ENCODE measurements at places on chromosomes 4 and X.

DNA sequence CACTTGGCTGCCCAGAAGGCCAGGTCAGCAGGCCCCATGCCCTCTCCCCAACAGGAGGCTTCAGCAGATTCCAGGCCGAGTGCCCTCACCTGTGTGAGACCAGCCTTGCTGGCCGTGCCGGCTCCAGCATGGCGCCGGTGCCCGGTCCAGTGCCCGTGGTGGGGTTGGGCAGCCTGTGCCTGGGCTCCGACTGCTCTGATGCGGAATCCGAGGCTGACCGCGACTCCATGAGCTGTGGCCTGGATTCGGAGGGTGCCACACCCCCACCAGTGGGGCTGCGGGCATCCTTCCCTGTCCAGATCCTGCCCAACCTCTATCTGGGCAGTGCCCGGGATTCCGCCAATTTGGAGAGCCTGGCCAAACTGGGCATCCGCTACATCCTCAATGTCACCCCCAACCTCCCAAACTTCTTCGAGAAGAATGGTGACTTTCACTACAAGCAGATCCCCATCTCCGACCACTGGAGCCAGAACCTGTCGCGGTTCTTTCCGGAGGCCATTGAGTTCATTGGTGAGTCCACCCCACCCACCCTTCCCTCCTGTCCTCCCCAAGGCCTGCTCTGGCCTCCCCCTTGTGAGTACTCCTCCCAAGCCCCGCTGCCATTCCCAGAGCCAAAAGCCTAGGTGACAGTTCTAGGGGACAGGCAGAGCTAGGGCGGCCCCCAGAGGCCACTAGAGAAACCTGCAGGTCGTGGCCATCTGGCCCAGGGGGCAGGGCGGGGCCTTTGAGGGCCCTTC is 2.3 kb downstream of the DUSP9 start:
- no peak for DNase-seq

DNA sequence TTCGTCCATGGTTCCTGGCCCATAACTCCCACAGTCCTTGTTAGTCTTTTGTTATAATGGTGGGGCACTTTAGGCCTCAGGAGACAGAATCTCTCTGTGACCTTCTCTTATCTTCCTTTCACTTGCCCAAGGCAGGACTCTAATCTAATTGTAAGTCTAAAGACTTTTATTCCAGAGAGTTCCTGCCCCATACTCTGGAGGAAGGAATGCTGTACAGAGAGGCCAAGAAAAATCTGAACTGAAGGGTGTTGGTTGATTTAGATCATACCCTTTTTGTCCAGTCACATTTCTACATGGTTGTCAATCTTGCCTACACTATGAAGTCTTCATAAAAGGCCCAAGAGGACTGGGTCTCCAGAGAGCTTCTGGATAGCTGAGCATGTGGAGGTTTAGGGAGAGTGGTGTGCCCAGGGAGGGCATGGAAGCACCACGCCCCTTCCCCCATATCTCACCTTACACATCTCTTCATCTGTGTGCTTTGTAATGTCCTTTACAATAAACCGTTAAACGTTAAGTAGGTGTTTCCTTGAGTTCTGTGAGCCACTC is 84.5 kb downstream of the AFF1 start:
- no peak for DNase-seq

DNA sequence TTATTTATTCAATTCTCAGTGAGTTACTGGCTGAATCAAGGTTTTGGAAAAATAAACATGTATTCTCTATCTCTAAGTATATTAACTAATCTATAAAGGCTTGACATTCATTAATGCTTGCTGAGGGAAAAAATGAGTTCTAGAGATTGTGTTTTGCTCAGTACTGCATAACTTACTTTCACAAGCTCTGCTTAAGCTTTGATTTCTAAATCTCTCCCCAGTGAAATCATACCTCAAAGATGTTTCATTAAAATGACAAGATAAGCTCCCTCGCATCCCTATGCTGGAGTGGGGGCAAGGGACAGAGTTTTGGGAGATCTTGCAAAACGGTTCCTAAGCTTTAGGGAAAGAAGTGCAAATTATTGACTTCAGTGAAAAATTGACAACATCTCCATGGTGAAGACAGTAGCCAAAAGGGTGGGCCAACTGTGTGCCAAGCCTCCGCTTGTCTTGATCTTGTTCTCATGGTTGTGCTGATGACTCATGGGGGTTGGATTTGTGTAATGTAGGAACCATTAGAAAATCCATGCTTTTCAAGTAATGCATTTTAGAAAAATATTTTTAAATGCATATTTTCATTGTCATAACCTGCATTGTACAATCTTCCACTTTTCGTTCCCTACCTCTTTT is 521.4 kb downstream of the RPA4 start:
- no peak for DNase-seq

GRCh38 chr4:98573791-98574190 is 84.6 kb downstream of the TSPAN5 start:
- no peak for DNase-seq

- no peak for DNase-seq
Measured at GRCh38 chr4:37674439-37674838, 11.7 kb downstream of the RELL1 start.

GRCh38 chr4:178602833-178603232 is 1160.6 kb upstream of the AGA start:
- no peak for DNase-seq

DNA sequence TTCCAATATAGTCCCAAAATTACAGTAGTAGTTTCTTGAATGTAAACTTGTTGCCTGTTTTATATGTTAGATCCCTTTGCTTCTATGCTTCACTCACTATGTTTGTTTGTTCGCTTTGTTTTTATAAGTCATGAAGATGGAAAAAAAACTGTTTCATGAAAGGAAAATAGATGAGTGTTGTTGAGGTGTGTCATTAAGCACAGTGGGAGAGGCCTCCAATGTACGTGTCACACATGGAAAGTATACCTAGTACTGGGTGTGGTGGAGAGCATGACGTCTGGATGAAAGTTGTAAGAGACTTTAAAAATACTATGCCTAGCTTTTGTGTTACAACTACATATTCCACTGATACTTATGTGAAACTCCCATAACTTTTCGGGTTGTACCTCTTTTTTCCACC is 28.4 kb downstream of the PLS3 start:
- no peak for DNase-seq

GRCh38 chr4:39714166-39714565 is 16.2 kb downstream of the UBE2K start:
- no peak for DNase-seq

GRCh38 chr4:71711044-71711984 is 72.6 kb downstream of the GC start:
- DNase-seq: no peak

- no peak for DNase-seq
Measured at GRCh38 chr4:123505095-123506010, 108.8 kb downstream of the SPRY1 start.

GRCh38 chr4:15400226-15400625 is 27.6 kb upstream of the C1QTNF7 start:
- DNase-seq: no peak

DNA sequence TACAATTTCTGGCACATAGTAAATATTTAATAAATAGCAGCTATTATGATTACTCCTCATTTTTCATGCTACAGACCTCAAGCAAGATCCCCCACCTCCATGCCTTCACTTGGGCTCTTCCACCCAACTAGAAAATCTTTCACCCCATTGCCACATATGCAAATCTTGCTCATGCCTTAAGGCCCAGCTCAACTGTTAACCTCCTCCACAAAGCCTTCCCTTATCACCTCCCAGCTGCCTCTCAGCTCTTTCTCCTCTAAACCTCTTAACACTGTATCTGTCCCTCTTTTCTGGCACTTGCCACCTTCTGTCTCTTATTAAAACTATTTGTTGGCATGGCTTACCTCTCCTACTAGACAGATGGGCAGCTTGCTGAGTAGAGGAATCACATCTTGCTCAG is 51.5 kb downstream of the PJA1 start:
- DNase-seq: no peak

DNA sequence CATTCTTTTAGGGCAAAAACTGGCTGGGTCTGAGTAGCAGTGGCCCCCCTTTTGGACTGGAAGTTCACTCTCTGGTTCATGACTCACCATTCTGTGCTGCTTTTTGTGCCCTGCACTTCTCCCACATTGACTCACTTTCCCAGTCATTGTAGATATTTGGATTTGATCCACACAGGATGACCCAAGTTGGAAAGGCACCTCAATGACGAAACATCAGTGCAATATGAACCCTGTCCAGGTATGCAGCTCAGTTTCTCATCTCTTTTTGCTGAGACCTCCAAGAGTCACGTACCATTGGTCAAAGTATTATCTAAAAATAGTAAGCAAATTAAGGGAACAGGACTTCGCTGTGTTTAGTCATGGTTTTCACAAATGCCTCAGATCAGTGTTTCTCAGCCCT is 92.7 kb downstream of the CBLL2 start:
- DNase-seq: no peak

DNA sequence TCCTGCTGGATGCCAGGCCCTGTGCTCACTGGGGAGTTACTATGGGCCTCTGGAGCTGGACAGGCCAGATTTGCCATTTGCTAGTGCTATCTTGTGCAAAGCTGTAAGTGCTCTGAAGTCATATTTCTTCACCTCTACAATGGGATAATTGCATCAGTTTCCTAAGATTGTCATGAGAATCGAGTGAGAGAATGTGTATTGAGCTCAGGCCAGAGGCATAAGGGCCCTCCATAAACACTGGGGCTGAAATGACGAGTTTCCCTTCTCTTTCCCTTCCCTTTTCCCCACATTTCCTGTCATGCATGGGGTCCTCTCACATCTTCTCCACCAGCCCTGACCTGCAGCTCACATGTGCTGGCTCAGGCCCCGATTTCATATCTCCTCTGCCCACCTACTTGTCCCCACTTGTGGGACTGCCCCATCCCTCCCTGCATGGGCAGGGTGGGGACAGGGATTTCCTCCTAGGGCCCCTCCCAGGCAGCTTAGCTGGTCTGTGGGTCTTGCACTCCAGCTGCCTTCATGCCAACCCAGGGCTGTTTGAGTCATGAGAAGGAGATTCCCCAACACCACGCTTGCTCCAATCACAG is 358.8 kb downstream of the MID1IP1 start:
- DNase-seq: no peak

DNA sequence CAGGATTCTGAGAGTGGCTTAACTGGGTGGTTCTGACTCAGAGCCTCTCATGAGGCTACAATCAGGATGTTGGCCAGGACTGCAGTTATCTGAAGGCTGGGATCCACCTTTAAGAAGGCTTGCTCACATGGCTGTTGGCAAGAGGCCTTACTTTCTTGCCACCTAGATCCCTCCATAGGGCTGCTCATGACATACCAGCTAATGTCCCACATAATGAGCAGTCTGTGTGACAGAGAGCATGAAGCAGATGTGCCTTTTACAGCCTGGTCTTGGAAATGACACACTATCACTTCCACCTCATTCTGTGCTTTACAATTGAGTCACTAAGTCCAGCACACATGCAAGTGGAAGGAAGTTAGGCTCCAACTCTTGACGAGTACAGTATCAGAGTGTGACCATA is 4.3 kb upstream of the RBM3 start:
- no peak for DNase-seq

DNA sequence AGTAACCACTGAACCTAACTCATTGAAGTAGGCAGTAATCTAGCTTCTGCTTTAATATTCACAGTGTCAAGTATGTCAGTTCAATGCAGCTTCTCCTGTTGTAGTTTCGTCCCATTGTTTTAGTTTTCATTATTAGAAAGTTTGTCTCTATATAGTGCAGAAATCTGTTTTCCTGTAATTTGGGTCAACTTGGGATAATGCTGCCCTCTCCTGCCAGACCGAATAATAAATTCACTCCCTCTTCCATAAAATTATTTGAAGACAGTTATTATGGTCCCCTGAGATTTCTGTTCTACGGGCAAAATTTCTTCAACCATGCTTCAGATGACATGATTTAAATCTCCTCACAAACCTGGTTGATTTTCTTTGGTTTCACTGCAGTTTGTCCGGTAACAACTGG is 4.6 kb upstream of the LUZP4 start:
- DNase-seq: no peak

- DNase-seq: no peak
Measured at GRCh38 chrX:39819921-39820849, 277.6 kb downstream of the BCOR start.

- no peak for DNase-seq
Measured at GRCh38 chr4:153341575-153342090, 2.9 kb upstream of the MND1 start.

DNA sequence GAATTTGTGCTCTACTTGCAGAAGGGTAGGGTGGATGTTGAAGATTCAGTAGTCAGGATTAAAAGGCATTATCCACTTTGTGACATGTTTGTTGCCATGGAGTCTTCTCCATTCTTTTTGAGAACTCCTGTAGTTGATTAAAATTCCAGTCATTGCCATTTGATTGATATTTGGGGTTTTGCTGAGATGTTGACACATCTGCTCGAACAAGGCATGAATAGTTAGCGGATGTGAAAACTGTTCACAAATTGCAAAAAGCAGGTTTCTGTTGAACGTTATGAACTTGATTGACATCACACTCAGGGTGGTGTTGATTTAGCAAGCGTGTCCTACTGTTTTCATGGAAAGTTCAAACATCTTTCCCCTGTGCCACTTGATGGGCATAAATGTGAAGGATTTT is 16.9 kb downstream of the LIMCH1 start:
- no peak for DNase-seq

- no peak for DNase-seq
Measured at GRCh38 chr4:148288448-148288847, 153.8 kb downstream of the NR3C2 start.

DNA sequence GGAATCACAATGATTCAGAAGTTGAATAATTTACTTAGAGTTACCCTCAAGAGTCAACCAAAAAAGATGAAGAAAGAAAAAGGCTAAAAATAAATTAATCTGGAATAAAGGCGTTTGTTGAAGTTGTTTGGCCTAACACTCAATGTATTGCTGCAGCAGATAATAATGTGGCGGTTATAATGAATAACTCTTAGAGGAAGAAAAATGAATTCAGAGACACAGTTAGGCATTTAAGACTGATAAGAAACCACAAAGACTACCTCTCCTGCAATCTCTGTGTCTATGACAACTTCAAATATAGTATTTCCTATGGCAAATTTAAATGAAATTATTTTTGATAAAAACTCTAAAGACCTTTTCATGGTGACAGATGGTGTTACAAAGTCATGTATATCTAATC is 1369.1 kb upstream of the AGA start:
- no peak for DNase-seq

DNA sequence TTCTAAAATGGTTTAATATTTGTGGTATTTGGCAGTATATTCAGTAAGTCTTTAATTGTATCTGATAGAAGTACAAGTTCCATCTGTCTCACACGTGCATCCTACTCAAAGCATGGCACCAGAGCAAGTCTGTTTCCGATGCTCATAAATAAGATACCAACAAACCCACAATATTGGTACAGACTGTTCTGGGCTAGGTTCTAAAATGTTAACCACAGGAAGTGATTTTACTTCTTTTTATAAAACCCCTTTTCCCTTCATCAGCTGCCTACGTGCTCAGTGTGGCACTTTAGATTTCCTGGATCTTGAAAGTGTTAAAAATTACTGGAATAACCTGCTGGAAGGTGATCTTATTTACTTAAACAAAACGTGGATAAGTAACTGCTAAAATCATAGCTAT is 165.1 kb downstream of the CFAP299 start:
- no peak for DNase-seq

- no peak for DNase-seq
Measured at GRCh38 chr4:6963139-6963611, 53.5 kb downstream of the TBC1D14 start.

GRCh38 chr4:155094201-155094820 is 114.1 kb upstream of the NPY2R start:
- no peak for DNase-seq
